NCI-H345 (cell line): ENCODE measurements at places on chromosomes 1 and 21.

GRCh38 chr1:190144650-190145049, 333.0 kb downstream of the BRINP3 start:
- no peak for DNase-seq

DNA sequence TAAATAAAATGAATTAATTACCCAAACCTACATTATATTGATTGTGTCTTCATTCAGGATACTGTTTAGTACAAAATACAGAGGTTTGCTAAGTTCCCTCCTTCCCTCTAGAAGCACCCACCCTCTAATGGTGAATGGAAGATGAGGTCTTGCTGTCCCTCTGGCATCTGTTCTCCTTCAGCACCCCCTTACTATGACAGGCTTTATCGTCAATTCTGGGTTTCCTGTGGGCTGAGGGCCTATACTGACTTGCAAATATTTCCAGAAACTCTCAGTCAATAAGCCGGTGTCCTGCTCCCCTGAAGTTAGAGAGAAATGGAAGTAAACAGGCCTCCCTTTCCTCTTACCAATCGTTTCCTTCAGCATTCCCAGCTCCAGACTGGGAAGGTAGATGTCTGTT, 13.2 kb downstream of the LAX1 start:
- DNase-seq, result no peak

- DNase-seq, result no peak
Measured at GRCh38 chr1:1169429-1170214, 4.1 kb upstream of the TTLL10 start.

- DNase-seq, result peak; percentile 74
Measured at GRCh38 chr1:47696737-47697441, 259.0 kb downstream of the FOXD2 start.

DNA sequence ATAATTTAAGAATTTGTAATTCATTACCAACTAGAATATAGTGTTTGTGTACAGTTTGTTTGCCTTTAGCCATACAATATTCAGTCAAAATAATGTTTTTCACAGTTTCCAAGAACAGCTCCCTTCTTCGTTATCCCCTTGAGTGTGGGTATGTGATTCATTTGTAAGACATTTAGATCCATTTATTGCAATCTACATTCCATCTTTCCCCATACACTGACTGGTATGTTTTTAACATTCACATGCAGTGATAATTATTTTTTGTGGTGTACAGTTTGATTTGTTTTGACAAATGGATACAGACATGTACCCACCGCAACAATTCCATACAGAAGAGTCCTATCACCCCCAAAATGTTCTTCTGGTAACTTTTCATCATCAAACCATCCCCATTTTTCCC, 589.1 kb upstream of the ADAMTS5 start:
- no peak for DNase-seq

DNA sequence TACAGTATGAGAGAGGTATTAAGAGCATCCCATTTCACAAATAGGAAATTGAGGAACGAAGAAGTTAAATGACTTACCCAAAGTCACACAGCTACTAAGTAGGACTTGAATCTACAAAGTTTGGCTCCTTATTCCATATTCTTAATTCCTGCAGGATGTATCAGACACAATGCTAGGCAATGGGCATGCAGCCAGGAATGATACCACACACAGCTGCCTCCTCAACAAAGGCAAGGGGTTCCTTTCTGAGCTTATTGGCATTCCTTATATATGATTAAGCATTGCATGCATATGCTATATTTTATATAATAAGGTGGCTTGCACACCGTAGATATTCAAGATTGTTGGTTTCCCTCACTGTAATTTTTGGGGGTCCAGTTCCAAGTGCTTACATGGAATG, 34.2 kb upstream of the JUN start:
- DNase-seq, result no peak

DNA sequence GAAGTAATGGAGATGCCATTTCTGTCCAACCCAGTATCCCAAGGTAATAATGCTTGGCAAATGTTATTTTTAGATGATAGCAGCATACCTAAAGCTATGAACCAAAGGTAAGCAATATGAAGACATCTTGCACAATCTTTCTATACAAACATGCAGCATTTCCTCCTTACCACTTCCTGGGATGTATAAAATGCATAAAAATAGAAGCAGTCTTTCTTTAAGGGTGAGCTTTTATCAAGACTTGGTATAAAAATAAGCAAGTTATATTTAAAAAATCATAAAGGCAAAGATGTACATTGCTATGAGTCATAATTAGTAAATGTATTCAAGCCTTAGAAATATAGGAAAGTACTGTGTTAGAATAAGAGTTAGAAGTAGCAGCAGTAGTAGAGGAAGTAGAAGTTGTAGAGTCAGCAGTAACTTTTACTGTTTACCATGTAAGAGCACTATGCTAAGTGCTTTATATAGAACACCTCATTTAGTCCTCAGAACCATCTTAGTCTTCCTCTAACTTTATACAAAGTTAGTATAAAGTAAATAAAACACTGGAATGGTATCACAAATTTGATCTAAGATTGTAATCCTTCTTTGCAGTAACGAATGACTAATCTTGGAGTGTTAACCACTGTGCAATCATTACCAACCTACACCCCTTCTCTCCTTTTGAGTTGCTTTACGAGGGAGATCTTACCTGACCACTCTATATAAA, 371.3 kb downstream of the VAV3 start:
- no peak for DNase-seq

DNA sequence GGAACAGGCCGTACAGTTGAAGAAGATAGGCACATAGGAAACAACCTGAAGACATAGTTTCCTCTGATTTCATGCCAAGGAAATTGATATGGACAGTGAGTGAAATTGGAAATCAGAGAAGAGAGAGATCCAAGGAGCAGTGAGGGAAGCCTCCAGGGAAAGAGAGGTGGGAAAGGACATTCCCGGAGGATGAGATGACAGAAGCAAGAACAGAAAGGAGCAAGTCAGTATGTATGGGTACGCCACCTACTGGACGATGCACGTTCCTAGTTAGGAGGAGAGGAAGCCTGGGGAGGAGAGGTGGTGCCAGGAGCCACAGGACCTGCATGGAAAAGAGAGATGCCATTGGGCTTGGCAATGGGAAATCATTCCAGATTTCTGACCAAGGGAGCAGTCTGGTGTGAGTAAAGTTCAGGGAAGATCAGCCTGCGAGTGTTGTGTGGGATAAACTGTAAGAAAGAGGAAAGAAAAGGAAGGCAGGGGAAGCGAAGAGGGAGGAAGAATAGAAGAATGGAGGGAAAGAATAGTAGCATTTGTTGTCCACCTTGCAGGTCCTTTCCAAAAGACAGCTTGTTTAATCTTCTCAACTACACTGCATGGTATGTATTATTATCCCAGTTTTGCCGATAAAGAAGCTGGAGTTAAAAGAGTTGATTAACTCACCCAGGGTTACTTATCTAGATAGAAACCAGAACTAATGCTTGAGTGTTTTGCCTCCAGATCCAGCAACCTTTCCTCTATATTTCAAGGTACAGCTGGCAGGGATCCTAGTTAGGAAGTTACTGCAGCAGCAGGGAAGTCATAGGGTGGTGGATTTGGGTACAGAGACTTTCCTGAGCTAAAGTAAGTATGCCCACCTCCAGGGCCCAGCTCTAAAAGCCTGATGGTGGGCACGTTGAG, 27.4 kb downstream of the C1orf116 start:
- DNase-seq, result peak; percentile 50

GRCh38 chr1:163439471-163439870, 117.7 kb downstream of the NUF2 start:
- DNase-seq, result no peak

- no peak for DNase-seq
Measured at GRCh38 chr1:230376296-230376695, 49.8 kb downstream of the PGBD5 start.

- no peak for DNase-seq
Measured at GRCh38 chr1:159979257-159979656, 25.2 kb upstream of the SLAMF9 start.

DNA sequence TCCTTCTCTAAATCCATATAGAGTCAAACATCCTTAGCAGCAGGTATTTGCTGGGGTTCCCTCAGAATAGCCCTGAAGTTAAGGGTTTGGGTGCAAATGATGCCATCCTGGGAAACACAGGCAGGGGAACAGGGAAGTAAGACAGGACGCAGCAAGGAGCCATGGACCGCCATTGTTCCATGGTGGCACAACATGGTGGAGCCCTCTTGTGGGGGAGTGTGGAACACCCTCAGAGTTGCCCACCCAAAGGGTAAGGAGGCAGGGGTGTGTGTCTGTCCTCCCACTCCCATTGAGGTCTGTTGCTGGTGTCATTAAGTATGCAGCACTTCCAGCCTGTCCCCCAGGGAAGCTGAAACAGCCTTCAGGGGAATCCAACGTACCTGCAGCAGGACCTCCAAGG, 20.4 kb upstream of the RCAN1 start:
- no peak for DNase-seq

- peak; percentile 72 for DNase-seq
Measured at GRCh38 chr1:2594001-2594640, 7.5 kb downstream of the PRXL2B start.

GRCh38 chr1:38476111-38476849, 383.3 kb downstream of the RRAGC start:
- DNase-seq, result no peak

DNA sequence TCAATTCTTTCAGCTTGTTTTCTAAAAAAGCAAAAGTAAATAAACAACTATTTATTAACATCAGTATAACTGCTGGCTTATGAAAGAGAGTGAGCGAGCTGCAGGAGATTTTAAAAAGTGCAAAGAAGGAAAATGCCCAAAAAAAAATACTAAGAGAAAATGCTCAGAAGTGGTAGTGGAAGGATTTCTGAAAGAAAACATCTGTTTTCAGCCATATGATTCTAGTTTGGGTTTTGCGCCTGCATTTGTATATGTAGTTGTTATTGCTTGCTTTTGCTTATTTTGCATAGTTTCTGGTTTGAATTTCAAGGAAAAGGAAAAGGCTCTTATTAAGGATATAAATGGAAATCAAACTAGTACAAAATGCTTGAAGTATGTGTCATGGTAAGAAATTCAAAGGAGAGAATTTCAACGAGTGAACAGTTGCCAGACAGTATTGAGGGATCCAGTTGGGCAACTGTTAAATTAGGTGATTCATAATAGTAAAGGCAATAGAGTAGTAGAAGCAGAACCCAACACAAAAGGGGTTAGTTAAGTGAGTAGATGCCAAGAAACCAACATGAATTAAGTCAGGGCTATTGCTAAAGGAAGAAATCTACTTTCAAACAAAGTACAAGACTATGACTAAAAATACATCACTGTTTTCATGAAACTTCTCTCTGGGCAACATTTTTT, 1.2 kb downstream of the GBP5 start:
- no peak for DNase-seq

DNA sequence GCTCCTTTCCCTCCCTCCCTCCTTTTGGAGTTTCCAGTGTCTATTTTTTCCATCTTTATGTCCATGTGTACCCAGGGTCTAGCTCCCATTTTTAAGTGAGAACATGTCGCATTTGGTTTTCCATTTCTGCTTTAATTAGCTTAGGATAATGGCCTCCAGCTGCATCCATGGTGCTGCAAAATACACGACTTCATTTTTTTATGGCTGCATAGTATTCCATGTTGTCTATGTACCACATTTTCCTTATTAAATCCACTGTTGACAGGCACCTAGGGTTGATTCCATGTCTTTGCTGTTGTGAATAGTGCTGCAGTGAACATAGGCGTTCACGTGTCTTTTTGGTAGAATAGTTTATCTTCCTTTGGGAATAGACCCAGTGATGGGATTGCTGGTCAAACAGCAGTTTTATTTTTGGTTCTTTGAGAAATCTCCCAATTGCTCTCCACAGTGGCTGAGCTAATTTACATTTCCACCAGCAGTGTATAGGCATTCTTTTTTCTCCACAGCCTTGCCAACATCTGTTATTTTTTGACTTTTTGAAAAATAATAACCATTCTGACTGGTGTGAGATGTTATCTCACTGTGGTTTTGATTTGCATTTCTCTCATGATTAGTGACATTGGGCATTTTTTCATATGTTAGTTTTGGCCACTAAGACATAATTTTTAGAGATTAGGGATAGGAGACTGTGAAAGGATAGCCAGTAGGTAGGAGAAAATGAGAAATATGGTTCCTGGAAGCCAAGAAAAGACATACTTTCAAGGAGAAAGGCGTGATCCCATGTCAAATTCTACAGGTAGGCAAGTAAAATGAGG, 50.4 kb downstream of the ADAMTS1 start:
- no peak for DNase-seq
